ENCODE measurements at places on chromosomes 6 and 20. TPM values are rescaled to one million over a fixed set of nuclear protein-coding genes. Genes with fewer than 3 reads are reported as not detected.

Gene TFAP2D
- not detected for total RNA-seq

Gene CCN5
- total RNA-seq: not detected

Gene SOX18
- total RNA-seq: not detected

Gene WFDC10B
- not detected for total RNA-seq

Gene C6orf58
- total RNA-seq: not detected

Gene RPRD1B
- 38.4 TPM for total RNA-seq

Gene PRR18
- total RNA-seq: 0.10 TPM

Gene ANGPT4
- not detected for total RNA-seq

Gene FAM8A1
- total RNA-seq: 3.0 TPM

Gene RWDD2A
- total RNA-seq: 1.7 TPM

Gene PDE7B
- 1.8 TPM for total RNA-seq

Gene EFCAB8
- total RNA-seq: 0.71 TPM

Gene CENPW
- total RNA-seq: 5.2 TPM
